ENCODE measurements at places on chromosomes 5 and 9.

DNA sequence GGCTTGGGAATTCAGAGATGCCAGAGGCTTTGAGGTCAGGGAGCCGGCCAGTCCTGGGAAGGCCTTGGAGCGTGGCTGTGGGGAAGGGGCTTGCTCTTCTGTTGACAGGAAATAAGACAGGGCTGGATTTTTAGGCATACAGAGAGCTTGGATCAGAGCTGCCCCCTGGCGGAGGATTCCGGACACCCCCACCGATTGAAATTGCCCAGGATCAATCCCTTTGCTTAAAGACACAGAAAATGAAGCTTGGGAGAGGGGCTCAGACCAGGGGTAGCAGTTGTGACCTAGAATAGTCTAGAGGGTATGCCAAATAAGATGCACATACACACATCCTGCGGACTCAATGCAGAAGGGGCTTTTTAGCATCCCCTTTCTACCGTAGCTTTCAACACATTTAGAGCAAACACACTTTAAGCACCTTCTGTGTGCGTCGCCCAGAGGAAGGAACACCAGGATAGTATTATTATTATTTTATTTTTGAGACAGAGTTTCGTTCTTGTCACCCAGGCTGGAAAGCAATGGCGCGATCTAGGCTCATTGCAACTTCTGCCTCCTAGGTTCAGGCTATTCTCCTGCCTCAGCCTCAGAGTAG is 1.7 kb upstream of the NTMT1 start:
- DNase-seq, result peak; percentile 32

- no peak for DNase-seq
Measured at GRCh38 chr5:169798438-169798837, 161.4 kb downstream of the DOCK2 start.

DNA sequence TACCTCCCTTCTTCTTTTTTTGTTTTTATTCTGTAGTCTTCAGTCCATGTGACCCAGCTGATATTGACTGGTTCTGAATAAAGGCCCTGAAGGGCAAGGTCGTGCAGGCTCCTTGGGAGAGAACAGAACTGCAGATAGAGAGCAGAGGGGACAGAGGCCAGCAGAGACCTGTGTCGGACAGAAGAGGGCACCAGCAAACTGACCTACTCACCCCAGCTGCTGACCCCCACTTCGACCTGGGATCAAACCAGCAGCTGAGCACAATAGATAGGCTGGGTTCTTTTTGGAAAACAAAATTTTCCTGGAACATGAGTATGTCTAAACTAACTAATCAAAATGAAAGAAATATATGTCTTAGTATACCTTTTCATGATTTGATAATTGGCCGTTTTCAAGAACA is 695.1 kb downstream of the NR2F1-AS1 start:
- no peak for DNase-seq

- no peak for DNase-seq
Measured at GRCh38 chr9:133771486-133772482, 33.6 kb upstream of the SARDH start.

- peak; percentile 16 for DNase-seq
Measured at GRCh38 chr9:2857564-2858198, 13.8 kb upstream of the PUM3 start.

DNA sequence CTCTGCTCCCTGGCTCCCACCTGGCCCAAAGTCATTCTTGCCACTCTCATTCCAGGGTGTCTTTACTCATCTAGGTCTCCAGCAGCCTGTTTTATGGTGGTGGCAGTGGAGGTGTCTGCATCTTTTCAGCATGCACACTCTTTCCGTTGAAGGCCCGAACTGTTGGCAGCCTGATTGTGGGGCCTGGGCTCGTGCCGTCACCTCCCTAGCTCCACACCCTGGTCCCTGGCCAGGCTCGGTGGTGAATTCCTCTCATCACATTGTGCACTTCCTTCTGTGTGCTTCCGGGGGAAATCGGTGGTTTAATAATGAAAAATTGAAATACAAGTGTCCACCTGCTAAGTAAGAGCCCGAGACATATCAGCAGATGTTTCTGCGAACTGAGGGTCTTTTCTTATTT is 214.3 kb downstream of the TRIO start:
- no peak for DNase-seq

GRCh38 chr9:121088576-121088975 is 13.8 kb downstream of the CNTRL start:
- DNase-seq, result no peak

- DNase-seq, result no peak
Measured at GRCh38 chr5:3336666-3337065, 259.0 kb upstream of the IRX1 start.

DNA sequence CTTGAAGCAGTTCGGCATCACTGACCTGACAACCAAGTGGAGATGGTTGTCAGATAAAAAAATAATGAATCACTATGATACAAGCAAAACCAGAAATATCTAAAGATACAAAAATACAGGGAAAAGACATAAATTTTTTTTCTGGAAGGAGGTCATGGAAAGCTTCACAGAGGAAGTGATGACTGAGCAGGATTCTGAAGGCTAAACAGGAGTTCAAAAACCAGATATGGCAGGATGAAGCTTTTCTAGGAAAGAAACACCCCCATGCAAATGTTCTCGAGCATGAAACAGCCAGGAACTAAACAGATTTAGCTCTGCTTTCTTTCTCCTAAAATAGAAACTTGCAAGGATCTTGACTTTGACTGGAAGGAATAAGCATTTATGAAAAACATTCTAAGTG is 60.7 kb upstream of the IFNE start:
- DNase-seq, result no peak

- no peak for DNase-seq
Measured at GRCh38 chr9:109162677-109163076, 4.4 kb downstream of the FRRS1L start.

- no peak for DNase-seq
Measured at GRCh38 chr9:137301081-137301947, 757 bp downstream of the NRARP start.
